ENCODE measurements at places on chromosomes 13 and 19.

DNA sequence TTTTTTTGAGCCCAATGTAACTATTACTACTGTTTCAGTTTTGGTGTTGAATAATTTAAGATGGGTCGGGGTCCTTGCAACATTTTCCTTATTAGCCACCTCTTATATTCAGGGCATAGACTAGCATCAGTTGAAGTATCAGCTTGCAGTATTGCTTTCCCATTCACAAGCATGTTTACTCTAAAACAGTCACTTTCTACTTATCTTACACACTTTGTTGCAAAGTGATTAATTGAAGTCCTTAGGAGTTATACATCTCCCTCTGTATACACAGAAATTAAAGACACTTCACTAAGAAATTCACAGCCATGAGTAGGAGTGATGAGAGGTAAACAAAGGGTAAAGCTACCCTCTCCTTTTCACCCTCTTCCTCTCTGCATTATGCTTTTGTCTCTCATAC lies 27.6 kb downstream of the SLAIN1 start:
- DNase-seq, result no peak

DNA sequence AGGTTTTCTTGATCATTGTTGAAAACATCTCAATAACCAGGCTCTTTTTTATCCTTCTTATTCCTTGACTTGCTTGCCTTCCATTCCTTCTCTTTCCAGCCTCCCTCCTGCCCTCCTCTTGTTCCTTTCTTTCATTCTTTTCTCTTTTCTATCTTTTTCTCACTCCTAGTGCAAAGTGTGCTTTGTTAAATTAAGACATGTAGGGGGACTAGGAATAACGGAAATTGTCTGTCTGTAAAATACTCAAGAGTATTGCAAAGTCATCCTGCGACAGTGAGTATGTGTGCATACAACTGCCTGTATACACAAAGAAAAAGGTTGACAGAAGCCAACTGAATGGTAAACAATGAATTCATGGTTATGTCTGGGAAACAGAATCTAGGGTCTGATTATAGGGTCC lies 70.1 kb downstream of the LRRC63 start:
- DNase-seq, result no peak

DNA sequence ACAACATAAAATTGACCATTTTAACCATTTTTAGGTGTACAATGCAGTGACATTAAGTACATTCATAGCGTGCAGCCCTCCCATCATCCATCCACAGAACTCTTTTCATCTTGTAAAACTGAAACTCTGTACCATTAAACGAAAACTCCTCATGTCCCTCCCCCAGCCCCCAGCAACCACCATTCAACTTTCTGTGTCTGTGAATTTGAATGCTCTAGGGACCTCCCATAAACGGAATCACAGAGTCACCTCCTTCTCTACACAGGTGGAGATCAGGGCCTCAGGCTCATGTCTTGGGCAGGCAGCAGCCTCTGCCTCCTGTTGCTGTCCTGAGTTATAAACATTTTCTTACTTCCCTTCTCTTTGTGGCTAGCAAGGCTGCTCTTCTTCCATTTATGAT lies 7.3 kb upstream of the CCNE1 start:
- DNase-seq, result no peak

- DNase-seq, result peak; percentile 15
Measured at GRCh38 chr19:4534836-4535658, at the start of gene PLIN5. TSS of gene PLIN5 (minus strand) at chr19:4535224. CDS start at chr19:4534074, 1,150 bp downstream.

GRCh38 chr13:113862931-113863523 lies 849 bp downstream of the GAS6 start:
- DNase-seq, result peak; percentile 36

GRCh38 chr13:24042710-24043440 lies 117.6 kb upstream of the SPATA13 start:
- DNase-seq, result no peak

GRCh38 chr13:74000876-74001275 lies 133.3 kb downstream of the KLF12 start:
- DNase-seq, result no peak

GRCh38 chr19:53962887-53963431 lies at the start of gene CACNG8:
TSS of gene CACNG8 (plus strand) at chr19:53962937.
- DNase-seq, result no peak

DNA sequence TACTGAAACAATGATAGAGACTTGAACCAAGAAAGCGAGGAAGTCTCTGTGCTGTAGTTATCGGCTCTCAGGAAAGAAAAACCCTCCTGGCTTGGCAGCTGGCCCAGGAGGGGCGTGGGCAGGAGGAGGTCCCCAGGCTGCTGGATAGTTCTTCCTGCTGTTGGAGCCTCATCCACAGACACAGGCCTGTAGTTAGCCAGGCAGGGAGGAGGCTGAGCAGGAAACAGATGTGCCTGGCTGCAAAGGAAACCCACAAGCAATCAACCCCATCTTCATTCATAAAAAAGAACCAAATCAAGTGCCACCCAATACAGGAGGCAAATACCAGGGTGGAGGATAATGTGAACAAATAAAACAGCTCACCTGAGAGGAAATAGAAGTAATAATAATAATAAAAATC lies 86.2 kb downstream of the IRS2 start:
- peak; percentile 76 for DNase-seq

DNA sequence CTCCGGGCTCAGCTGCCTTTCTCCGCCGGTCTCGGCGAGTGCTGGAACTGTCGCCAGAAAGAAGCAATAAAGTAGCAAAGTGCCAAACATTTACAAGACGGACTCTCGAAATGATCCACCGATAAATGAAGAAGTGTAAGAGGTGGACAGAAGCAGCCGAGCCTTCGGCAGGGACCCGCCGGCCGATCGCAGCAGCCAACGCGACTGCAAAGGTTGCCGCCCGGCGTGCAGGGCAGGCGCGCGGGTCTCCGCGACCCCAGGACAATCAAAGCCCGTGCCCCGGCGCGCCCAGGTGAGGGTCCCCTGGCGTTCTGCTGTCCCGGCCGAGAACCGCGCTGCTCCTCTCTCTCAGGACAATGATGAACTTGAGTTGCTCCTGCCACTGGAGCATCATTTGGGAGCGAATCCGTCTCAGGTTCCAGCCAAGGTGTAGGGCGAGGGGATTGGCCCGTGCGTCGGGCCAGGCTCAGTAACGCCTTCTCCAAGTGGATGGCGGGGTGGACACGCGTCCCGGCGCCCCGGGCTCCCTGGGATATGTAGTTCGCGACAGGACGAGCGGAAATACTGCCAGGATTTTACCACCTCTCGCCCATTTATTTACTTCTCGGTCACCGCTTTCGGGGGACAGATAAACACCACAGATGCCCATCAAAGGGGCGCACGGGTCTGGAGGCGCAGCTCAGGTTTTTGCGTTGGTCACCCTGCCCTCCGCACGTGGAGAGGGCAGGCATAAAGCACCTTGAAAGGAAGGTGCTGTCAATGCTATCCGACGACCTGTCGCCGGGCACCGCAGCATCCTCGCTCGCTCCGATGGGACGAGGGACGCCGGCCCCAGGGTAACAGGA lies at the start of the genes BIVM and POGLUT2:
Gene BIVM, plus strand, starts transcription at position 539 of the 845 bp plus-strand sequence. CDS start 8,149 bp downstream, outside the sequence.
Gene POGLUT2, minus strand, starts transcription at position 396 of the 845 bp plus-strand sequence. Its CDS starts 306 bp downstream, at position 90.
- peak; percentile 84 for DNase-seq

GRCh38 chr19:45601524-45602374 lies at the start of gene GPR4:
TSS of gene GPR4 (minus strand) at chr19:45602212. CDS start at chr19:45591866, 10,346 bp downstream.
- no peak for DNase-seq

GRCh38 chr13:80133631-80134261 lies 207.2 kb downstream of the SPRY2 start:
- DNase-seq, result peak; percentile 75

DNA sequence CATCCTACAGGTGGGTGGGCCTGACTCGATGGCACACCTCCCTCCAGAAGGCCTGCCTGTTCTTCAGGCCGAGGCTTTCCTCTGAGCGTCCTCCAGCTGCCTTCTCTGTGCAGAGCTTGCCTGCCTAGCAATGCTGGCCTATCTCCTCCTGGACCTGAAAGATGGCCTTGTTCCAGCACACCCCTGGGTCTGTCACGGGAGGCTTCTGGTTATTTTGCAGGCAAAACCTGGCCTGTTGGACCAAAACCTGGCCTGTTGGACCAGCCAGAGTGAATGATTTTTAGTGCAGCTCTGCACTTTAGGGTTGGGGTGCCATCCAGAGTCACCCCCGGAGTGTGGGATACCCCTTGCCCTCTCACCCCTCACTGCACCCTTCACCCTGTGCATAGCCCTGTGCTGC lies 128.4 kb downstream of the KATNAL1 start:
- no peak for DNase-seq

GRCh38 chr19:4657262-4657661 lies 12.9 kb downstream of the MYDGF start:
- DNase-seq, result no peak

DNA sequence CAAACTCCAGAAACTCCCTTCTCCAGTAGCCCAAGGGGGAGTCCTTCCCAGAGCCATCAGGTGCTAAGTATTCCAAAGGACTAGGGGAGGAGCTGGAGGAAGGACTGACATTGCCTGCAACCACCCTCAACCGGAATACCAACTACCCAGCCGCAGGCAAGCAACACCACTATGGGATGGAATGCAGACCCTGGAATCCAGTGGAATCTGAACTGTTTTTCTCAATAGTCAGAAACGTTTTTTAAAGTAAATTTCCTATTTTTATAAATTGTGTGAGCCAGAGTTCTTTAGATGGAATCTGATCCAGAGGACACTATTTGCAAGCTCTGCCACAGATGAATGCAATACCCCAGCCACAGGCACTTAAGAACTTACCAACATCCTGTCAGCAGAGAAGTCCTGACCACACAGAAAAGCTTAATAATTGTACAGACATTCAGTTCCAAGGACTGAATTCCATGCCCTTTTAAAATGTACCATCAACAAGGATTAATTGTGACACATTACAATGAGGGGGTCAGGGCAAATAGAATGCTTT lies 92.1 kb downstream of the USP12 start:
- DNase-seq, result no peak

GRCh38 chr13:79289571-79289970 lies 116.5 kb downstream of the RBM26 start:
- DNase-seq, result no peak

- DNase-seq, result no peak
Measured at GRCh38 chr19:13055213-13056051, 47.2 kb downstream of the LYL1 start.

DNA sequence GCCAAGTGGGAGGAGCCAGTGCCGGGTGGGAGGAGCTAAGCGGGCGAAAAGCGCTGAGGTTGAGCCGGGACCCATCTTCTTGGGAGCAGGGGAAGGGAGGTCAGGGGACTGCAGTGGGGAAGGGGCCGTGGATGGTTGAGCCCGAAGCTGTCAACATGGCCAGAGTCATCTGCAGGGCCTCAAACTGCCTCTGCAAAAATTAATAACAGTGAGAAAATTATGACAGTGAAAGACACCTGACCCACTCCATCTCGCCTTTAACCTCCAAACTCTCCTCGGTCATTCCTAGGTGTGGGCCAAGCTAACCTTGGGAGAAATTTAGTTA lies 30.1 kb downstream of the ZNF557 start:
- DNase-seq, result no peak

DNA sequence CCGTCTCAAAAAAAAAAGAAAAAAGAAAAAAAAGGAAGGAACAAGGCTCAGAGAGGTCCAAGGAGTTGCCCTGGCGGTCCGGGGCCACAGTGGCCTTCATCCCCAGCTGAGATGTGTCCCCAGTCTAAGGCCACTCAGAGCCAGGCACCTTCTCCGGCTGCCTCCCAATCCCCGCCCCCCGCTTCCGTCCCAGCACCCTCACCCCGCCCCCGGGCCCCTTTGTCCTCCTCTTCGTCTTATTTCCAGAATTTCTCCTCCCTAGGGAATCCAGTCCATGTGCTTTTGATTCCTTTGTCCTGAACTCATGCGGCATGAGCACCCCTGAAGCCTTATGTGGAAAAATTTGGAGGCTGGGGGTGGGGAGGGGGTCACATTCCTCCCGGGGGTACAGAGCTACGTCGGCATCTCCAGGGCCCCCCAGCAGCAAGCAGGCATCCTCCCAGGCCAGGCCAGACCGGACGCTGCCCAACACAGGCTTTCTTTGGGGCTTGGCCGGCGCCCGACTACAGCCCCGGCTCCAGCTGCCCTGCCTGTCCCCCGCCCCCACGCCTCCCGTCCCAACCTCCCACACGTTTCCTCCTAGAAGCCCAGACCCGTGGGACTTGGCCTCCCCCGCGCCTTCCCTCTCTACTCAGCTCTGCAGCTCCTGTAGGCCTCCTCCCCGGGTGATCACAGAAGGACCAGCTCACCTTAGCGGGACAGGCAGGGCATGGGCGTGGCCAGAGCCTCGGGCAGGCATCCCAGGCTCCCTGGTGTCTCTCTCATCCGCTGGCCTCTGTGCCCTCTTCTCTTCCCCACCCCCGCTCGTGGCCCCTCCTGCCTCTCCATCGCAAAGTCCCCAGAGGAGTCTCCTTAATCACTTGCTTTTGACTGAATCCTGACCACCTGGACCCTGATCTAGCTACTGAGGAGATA lies 17.8 kb upstream of the ADGRE5 start:
- no peak for DNase-seq

DNA sequence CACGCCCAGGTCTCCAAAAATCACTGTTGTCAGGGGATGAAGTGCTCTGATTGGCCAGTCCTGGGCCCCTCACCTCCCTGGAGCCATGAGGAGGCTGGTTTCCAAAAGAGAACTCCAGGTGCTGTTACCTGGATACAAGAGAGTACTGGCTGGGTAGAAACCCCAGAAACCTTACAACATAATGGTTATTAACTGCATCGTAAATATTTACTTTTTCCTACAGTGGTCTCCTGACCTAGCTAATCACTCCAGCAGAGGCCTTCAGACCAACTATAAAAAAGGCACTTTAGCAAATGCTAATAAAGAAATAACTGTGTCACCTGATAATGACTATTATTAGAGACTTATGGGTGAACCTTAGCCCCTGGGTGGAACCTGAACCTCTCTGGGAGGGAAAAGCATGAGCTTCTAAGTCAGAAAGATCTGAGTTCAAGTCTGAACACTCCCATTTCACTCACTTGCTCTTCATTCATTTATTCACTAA lies 1.5 kb upstream of the IGSF23 start:
- no peak for DNase-seq

GRCh38 chr13:45349438-45349837 lies 8.5 kb upstream of the TPT1 start:
- DNase-seq, result no peak

GRCh38 chr13:74219566-74219965 lies 85.4 kb upstream of the KLF12 start:
- no peak for DNase-seq

- peak; percentile 41 for DNase-seq
Measured at GRCh38 chr13:23558675-23559536, 11.3 kb upstream of the TNFRSF19 start.

DNA sequence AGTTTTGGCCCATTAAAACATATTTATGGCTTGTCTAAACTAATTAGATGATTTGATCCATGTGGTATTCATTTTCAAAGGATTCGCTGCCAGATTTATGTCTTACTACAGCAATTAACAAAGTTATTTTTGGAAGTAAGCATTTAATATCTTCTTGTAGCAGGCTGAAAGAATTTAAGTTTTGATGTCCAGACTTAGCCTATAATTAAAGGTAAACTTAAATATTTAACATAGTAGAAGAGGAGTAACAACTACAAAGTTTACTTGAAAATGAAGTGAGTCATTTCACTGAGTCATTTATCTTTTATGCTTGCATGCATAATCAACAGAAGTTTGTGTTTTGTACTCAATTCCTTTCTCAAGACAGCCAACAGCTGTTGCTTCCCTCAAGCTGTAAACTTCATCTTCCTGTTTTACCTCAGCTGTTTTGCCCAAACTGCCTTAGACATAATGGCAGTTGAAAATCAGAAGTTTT lies 58.1 kb downstream of the EDNRB start:
- no peak for DNase-seq

GRCh38 chr19:52542984-52543664 lies 15.7 kb downstream of the ZNF808 start:
- DNase-seq, result no peak

- DNase-seq, result no peak
Measured at GRCh38 chr19:13284929-13285928, 135.0 kb downstream of the IER2 start.

- DNase-seq, result no peak
Measured at GRCh38 chr13:112132619-112133018, 65.7 kb downstream of the SOX1 start.

GRCh38 chr13:93547886-93548285 lies 321.3 kb downstream of the GPC6 start:
- DNase-seq, result no peak
